ENCODE measurements at places on chromosomes 12 and 14. TPM values are rescaled to one million over a fixed set of nuclear protein-coding genes. Genes with fewer than 3 reads are reported as not detected.
A peak's percentile ranks its signal among the peaks of the same experiment; 100 is the strongest.

- no peaks in the 10 kb centered on the region for H3K36me3 ChIP-seq
- no peaks in the 10 kb centered on the region for H3K27me3 ChIP-seq
- no peak for DNase-seq
- no peak overlapping the region for H3K4me3 ChIP-seq
- H3K4me1 ChIP-seq: peaks cover 29% of the 10 kb centered on the region
- no peak overlapping the region for H3K27ac ChIP-seq
Measured at GRCh38 chr14:61581340-61581739, 114.0 kb upstream of the HIF1A start.

GRCh38 chr12:28243310-28243633, 53.0 kb downstream of the CCDC91 start:
- no peak overlapping the region for H3K27ac ChIP-seq
- H3K4me1 ChIP-seq: peaks cover 2% of the 10 kb centered on the region
- H3K4me3 ChIP-seq: no peak overlapping the region
- no peak for DNase-seq
- no peaks in the 10 kb centered on the region for H3K36me3 ChIP-seq
- no peaks in the 10 kb centered on the region for H3K27me3 ChIP-seq

DNA sequence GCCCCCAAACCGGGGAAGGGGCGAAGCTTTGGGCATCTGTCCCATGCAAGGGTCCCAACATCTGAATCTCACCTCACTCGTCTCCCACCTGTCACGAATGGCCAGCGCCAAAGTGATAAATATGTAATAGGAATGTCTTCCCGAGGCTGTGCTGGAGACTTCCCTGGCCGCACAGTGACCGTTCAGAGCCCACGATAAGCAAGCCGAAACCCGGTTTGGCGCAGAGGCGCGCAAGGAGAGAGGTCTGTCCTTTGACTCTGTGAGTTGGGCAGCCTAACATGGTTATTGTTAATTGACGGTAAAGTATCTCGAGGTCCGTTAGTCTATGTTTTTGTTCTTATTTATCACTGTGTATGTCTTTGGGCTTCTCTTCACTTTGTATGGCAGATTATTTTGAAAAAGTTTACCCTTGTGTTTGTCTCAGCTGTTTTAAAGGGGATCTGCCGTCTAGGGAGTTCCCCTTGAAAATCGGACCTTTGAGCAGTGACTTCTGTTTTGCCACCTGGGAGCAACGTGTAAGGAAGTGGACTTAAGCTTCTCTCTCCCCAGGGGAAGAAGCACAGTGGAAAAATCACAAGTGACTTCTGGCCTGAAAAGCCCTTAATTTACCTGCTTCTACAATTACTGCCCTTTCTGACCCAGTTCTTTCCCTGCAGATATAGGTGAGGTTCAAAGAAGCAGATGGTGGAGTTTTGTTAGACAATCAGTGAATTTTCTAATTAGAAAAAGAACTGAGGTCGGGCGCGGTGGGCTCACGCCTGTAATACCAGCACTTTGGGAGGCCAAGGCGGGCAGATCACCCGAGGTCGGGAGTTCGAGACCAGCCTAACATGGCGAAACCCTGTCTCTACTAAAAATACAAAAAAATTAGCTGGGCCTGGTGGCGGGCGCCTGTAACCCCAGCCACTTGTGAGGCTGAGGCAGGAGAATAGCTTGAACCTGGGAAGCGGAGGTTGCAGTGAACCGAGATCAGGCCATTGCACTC, 1.1 kb upstream of the TM9SF1 start:
- no peak for DNase-seq
- peak overlapping the region; percentile 95 for H3K27ac ChIP-seq
- no peaks in the 10 kb centered on the region for H3K27me3 ChIP-seq
- peak overlapping the region; percentile 72 for H3K4me3 ChIP-seq
- H3K36me3 ChIP-seq: peaks cover 18% of the 10 kb centered on the region

- peak overlapping the region; percentile 81 for H3K27ac ChIP-seq
- H3K4me3 ChIP-seq: peak overlapping the region; percentile 76
- no peak for DNase-seq
- H3K4me1 ChIP-seq: peaks cover 36% of the 10 kb centered on the region
Measured at GRCh38 chr14:85534458-85535293, 4.7 kb downstream of the FLRT2 start.

- H3K4me1 ChIP-seq: peaks cover 5% of the 10 kb centered on the region
- H3K4me3 ChIP-seq: no peak overlapping the region
- no peaks in the 10 kb centered on the region for H3K36me3 ChIP-seq
- DNase-seq: no peak
- H3K27me3 ChIP-seq: no peaks in the 10 kb centered on the region
Measured at GRCh38 chr12:117148642-117149041, 41.6 kb downstream of the FBXO21 start.

- no peaks in the 10 kb centered on the region for H3K4me1 ChIP-seq
- no peak for DNase-seq
- H3K36me3 ChIP-seq: no peaks in the 10 kb centered on the region
- no peak overlapping the region for H3K27ac ChIP-seq
- no peak overlapping the region for H3K4me3 ChIP-seq
- H3K27me3 ChIP-seq: no peaks in the 10 kb centered on the region
Measured at GRCh38 chr12:131634037-131634436, 76.9 kb upstream of the SFSWAP start.

The KLRG1 gene
- 3.7 TPM for total RNA-seq

The DBX2 gene
- not detected for total RNA-seq
